T-cell (primary cell): ENCODE measurements at places on chromosomes 2 and 18.

DNA sequence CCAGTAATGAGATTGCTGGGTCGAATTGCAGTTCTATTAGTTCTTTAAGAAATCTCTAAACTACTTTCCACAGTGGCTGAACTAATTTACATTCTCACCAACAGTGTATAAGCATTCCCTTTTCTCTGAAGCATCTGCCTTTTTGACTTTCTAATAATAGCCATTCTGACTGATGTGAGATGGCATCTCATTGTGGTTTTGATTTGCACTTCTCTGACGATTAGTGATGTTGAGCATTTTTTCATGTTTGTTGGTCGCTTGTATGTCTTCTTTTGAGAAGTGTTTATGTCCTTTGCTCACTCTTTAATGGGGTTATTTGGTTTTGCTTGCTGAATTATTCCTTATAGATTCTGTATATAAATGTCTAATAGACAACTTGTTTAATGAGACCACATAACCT lies 69.6 kb upstream of the UGP2 start:
- no peak for DNase-seq

DNA sequence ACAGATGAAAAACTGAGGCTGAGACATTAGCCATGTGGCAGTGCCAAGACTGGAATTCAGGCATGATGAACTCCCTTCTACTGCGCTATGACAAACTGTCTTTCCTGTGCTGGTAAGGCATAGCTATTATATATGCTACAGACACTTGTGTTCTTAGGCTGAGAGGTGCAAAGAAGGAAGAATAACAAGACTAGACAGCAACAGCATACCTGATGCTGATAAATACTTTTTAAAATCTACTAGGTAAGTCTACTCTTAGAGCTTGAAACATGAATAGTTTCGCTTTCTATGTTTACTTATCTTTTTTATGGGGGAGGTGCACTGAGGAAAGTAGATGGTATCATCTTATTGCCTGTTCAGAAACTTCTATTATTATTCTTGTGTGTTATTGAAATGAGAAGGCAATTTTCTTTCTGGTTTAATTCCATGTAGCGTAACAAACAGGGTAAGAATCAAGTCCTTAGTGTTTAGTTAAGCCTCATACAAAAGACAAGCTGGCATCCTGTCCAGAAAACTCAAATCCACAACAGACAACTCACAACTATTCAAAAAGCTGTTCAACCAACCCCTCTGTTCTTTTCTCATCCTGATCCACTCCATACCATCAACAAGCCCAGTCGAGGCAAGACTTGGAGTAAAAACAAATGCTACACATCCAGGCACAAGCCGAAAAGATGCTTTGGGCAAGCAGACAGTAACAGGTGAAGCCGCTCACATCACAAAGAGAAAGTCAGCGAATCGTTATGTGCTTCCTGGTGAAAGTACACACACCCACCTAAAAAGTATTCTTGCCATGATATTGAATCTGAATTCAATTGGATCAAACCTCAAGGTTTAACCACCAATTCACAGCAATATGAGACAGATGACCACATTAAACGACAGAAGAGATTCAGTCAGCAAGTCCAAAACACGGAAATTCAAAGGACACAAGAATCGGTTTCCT lies 1.5 kb downstream of the TTC32 start:
- peak; percentile 16 for DNase-seq

DNA sequence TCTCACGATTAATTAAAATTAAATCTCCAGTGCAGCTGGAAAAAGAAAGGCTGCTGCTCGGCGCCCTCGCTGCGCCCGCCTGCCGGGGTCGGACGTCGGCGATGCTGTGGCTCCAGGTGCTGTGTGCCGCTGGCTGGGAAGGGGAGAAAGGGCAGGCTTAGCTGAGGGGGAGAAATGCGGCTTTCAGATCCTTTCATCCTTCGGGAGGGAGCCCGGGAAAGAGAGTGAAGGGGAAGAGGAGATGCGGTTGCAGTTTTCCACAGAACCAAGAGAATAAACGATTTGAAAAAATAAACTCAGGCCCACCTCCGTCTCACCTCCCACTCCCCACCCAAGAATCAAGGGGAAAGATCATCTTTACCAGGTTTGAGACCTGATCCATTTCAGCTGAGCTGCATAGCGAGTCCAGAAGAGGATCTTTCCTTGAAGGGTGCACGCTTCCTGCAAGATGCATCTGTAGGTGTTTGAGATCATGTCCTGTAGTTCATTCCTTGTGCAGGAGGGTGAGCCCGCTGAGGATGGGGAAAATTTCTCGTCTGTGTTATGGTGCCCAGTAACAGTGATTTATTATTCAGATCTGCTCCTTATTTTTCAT lies 495 bp downstream of the TMEM169 start:
- DNase-seq, result no peak

GRCh38 chr2:47509250-47509649 lies 106.3 kb downstream of the MSH2 start:
- no peak for DNase-seq

DNA sequence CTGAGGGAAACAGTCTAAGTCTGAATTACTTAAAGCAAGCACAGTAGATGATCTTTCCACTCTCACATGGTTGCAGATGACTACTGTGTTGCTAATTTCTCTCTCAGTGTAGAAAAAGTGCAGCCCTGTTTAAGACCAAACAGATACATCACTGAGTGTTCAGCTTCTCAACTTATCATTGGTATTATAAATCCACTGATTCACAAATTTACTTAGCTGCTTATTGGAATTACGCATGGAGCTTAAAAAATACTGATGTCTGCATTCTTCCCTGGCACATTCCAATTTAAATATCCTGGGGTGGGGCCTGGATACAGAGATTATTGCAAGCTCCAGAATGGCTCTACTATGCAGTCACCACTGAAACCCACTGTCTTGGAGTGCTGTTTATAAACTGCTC lies 411.2 kb downstream of the RND3 start:
- DNase-seq, result no peak

DNA sequence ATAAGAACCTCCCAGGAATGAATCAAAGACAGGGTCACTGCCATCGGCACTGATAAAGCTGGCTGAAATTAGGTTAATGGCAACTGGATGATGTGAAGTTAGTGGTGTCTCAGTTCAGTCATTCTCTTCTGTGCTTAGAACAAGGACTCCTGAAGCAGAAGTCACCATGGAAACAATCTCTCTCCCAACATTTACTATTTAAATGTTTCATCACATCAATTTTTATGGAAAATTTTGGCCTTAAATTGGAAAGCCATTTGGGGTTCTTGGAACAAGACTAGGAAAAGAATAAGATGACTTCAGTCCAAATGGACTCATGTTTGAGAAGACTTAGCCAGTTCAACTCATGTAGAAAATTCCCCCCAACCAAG lies 15.5 kb upstream of the ARL5A start:
- no peak for DNase-seq

GRCh38 chr2:55620123-55620779 lies 2.8 kb upstream of the PPP4R3B start:
- no peak for DNase-seq

DNA sequence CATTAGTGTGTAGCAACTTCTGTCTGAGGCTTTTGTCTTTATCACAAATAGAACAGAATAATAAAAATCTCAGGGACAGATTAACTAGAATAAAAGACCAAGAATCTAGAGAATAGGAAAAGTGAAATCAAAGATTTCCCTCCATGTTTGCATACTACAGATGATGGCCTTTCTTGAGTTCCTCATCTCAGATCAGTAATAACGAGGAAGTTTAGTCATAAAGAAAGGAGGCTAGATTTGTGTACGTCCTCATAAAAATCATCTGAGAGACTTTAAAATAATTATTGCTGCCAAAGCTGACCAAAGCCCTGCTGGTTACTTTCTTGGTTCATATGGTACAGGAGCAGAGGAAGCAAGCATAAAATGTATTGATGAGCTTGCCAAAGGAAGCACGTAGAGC lies 117.3 kb downstream of the MIB1 start:
- no peak for DNase-seq

DNA sequence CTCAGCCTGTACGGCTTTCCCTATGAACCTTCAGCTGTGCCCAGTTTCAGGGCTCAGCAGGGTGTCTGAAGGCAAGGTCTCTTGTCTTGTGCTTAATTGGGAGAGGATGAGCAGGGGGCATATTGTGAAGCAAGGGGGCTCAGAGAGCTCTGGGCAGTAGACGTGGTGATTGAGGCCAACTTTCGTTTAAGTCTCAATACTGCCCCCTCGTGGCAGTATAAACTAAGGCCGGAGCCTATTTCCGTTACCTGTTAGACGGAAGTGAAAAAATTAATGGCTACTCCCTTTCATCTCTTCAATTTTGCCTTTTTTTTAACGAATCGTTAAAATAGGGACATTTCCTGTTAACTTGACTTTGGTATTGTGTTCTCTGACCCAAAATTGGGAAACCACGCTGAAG lies 193.4 kb downstream of the TDRD15 start:
- DNase-seq, result no peak

- DNase-seq, result no peak
Observed at GRCh38 chr18:52348209-52348608, 8.2 kb downstream of the DCC start.

- DNase-seq, result no peak
Observed at GRCh38 chr2:32852856-32853255, 93.9 kb upstream of the LTBP1 start.

- DNase-seq, result no peak
Observed at GRCh38 chr2:203401-203800, 60.4 kb downstream of the SH3YL1 start.

- DNase-seq, result no peak
Observed at GRCh38 chr2:165876712-165877111, 76.9 kb downstream of the TTC21B start.

DNA sequence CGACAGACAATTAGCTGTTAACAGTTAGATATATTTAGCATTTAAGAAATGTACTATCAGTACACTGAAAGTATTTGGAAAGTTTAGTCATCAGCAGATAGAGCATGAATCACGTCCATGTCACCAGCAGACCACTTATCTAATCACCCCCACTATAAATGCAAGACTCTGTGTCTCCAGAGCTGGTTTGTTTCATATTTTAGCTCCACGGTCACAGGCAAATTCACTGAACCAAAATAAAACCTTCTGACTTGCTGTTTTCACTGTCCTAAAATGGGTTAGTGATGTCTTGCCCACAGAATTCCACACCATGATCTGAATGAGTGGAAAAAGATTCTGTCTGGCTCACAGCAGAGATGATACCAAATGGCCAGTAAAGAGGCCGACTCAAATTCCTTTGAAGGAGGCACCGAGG lies 64.9 kb downstream of the CDH2 start:
- no peak for DNase-seq

GRCh38 chr18:23170137-23170536 lies 34.9 kb downstream of the CABLES1 start:
- DNase-seq, result no peak

- peak; percentile 3 for DNase-seq
Observed at GRCh38 chr2:232839411-232840079, 30.5 kb upstream of the SNORC start.

GRCh38 chr18:59837586-59837985 lies 62.2 kb upstream of the PMAIP1 start:
- DNase-seq, result peak; percentile 33

GRCh38 chr2:157231476-157231875 lies 26.0 kb upstream of the GALNT5 start:
- DNase-seq, result no peak

- no peak for DNase-seq
Observed at GRCh38 chr18:12460874-12461273, 53.1 kb downstream of the PRELID3A start.

DNA sequence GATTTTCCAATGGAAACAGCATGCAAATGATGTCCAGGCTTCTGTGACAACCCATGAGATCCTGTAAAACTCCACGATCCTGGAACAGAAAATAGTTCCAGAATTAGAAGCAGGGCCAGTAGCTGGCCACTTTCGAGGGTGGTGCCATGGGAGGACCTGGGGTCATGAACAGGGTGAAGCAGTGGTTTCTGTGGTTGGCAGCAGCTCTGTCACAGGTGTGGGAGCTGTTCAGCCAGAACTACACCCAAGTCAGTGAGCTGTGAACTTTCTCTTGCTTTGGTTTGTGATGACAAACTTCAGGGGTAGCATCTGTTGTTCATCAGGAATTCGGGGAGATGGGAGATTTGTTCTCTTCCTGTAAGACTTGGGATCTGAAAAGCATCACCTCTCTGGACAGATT lies 314.4 kb upstream of the NT5C1B start:
- no peak for DNase-seq

- DNase-seq, result no peak
Observed at GRCh38 chr2:233563663-233564430, 2.7 kb downstream of the USP40 start.

- DNase-seq, result no peak
Observed at GRCh38 chr2:61423714-61424113, 47.2 kb downstream of the USP34 start.

- DNase-seq, result no peak
Observed at GRCh38 chr2:222105046-222105445, 193.8 kb downstream of the PAX3 start.

- no peak for DNase-seq
Observed at GRCh38 chr2:655626-656025, 21.6 kb downstream of the TMEM18 start.

DNA sequence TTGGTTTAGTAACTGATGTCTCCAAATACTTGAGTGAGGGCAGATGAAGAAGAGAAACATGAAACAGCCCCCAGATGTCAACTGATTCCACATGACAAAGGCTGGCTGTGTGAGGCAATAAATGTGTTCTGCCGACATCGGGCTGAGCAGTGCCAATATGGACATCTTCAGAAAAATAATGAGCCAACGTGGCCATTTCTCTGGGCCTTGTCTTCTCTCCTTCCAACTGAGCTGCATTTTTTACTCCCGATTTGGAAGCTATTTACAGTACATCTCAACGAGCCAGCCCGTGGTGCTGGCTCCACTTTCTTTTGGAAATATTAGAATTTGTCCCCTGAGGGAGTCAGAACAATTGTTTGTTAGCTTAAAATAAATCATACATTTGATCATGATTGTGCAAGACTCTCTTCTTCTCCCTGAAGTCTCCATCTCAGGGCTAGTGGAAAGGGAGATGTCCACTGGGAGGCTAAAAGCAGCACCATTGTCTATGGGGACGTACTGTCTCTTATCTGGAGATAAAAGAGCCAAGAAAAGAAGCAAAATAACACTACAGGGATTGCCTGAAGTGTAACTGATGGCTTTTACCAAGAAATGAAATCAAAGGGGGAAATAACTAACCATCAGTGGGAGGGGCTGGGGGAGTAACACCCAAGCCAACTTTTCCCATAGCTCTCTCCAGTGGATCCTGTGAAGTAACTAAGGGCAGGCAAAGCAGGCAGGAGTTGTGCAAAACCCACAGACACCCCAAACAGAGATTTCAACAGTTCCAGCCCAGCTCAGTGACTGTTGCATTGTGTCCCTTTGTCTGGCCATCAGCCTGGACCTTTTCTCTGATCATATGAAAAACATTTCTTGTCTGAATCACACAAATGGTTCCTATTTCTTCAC lies 114.8 kb downstream of the RDH14 start:
- DNase-seq, result no peak

- no peak for DNase-seq
Observed at GRCh38 chr2:226915846-226916360, 80.0 kb downstream of the RHBDD1 start.

GRCh38 chr2:152466041-152466440 lies 131.1 kb downstream of the FMNL2 start:
- no peak for DNase-seq
